Naive thymus-derived CD4-positive, alpha-beta T cell (primary cell): ENCODE measurements at places on chromosomes 7 and 10. TPM values are rescaled to one million over a fixed set of nuclear protein-coding genes. Genes with fewer than 3 reads are reported as not detected.

CUBN gene
- 0.46 TPM for polyA plus RNA-seq

DNA sequence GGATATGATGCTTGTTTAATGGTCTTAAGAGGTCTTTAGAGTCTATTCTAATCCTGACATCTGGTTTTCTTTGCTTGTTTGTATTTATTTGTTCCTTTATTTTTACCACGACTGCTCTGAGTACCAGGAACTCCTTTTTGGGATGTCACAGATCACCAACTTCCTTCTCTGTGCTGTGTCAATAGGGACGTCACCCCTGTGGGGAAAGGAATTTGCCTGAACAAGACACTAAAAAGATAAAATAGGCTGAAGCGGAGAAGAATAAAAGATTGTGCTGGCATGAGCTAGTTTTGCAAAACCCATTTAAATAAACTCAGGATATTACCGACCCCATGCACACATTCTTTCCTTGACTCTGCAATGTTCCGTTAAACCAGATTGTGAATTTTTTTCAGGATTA, 27.7 kb downstream of the MGMT start:
- DNase-seq, result no peak

CRHR2 gene
- not detected for polyA plus RNA-seq

- DNase-seq, result no peak
Measured at GRCh38 chr10:68303849-68304412, 27.9 kb upstream of the HNRNPH3 start.

DNA sequence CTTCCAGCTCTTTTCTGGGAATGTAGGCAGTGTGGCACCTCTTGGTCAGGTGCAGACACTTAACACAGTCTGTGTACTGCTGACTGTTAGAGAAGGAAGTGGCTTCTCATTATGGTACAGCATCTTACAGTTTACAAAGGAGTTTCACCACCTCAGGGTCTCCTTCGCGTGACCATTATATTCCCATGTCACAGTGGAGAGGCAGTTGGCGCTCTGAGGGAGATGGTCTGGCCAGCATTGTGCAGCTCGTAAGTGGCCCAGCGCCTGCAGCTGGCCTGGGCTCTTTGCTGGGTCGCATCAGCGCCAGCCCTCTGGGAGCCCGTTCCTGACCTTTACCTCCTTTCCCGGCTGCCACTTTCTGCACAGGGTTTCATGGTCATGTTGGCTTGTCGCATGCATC, 15.4 kb downstream of the TSPAN15 start:
- no peak for DNase-seq

DNA sequence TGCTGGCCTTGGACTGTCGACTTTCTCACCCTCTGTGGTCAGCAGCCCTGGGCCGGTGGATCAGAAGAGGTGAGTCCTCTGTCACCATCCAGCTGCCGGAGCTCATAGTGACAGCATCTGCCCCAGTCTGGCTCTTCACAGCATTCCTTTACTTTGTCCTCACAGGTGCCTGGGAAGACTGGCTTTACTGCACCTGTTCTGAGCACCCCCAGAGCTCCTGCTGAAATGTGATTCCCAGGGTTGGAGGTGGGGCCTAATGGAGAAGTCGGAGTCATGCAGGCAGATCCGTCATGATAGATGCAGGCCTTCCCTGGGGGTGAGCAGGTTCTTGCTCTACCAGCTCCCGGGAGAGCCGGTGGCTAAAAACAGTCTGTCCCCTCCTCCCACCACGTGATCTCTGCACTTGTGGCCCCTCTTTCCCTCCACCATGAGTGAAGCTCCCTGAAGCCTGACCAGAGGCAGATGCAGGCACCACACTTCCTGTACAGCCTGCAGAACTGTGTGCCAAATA, 171.5 kb downstream of the ZMYND11 start:
- DNase-seq, result no peak

- DNase-seq, result no peak
Measured at GRCh38 chr10:78148961-78149612, 115.4 kb downstream of the RPS24 start.
